Ovary (tissue), 10 donors: ENCODE measurements at places on chromosomes 5 and 9. TPM values are rescaled to one million over a fixed set of nuclear protein-coding genes. Genes with fewer than 3 reads are reported as not detected.

GRCh38 chr5:99033014-99033900, 104.5 kb upstream of the CHD1 start:
- peak overlapping the region; percentile 1 for H3K4me3 ChIP-seq
- no peak for DNase-seq
- H3K27ac ChIP-seq: peak overlapping the region; percentile 41

The WNK2 gene
- 4.4 TPM for total RNA-seq

DNA sequence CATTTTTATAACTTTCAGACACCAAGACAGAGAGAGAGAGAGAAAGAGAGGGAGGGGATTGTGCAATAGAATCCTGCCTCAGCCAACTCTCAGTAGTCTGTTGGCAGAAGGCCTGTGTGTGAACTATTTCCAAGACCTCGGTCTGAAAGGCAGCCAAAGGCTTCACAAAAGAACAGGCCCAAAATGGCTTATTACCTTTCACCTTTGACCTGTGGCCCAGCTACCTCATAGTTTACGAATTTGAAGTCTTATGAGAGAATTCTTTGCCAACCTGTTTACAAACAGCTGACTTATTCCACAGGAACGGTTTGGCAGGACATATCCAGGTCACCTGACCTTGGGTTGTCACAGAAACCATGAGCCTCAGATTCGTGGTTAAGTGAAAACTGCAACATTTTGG, 48.6 kb downstream of the NR2F1-AS1 start:
- peak; percentile 92 for DNase-seq
- H3K27ac ChIP-seq: peak overlapping the region; percentile 12
- no peaks in the 10 kb centered on the region for H3K36me3 ChIP-seq
- no peak overlapping the region for H3K4me3 ChIP-seq

DNA sequence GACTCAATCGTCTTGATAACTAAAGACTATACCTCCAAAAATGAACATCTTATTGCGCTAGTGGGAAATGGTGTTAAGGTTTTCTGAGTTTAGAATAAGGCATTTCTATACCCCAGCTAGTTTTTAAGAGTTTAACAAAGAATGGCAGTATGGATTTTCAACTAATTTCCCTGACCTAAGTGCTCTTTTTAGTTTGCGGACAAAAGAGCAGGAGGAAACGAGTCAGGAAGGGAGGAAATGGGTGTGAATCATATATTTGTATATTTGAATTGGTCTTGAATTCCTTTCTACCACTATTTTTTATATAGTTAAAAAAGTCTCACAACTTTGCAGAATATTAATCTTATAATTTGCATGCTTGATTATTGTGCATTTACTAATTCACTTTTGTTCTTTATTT, 516.3 kb upstream of the ZNF608 start:
- no peak overlapping the region for H3K27ac ChIP-seq
- DNase-seq: no peak
- no peaks in the 10 kb centered on the region for H3K36me3 ChIP-seq

The GLRA1 gene
- not detected for total RNA-seq

DNA sequence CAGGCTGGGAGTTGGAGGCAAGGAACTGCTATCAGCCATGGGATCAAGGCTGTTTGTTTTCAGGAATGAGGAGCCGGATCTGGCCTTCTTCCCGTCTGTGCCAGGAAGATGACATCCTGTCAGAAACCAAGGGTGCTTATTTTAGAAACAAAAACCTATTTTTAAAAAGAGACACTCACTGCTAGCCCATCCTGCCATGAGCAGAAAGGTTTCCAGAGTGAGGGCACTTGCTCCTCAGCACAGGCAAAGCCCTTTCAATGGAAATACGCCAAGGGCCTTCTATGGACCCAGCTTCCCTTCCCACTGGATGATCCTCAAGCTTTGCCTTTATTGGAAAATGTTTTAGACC, 132.6 kb upstream of the FSTL4 start:
- H3K4me3 ChIP-seq: no peak overlapping the region
- no peaks in the 10 kb centered on the region for H3K36me3 ChIP-seq
- H3K27ac ChIP-seq: no peak overlapping the region
- DNase-seq: no peak

DNA sequence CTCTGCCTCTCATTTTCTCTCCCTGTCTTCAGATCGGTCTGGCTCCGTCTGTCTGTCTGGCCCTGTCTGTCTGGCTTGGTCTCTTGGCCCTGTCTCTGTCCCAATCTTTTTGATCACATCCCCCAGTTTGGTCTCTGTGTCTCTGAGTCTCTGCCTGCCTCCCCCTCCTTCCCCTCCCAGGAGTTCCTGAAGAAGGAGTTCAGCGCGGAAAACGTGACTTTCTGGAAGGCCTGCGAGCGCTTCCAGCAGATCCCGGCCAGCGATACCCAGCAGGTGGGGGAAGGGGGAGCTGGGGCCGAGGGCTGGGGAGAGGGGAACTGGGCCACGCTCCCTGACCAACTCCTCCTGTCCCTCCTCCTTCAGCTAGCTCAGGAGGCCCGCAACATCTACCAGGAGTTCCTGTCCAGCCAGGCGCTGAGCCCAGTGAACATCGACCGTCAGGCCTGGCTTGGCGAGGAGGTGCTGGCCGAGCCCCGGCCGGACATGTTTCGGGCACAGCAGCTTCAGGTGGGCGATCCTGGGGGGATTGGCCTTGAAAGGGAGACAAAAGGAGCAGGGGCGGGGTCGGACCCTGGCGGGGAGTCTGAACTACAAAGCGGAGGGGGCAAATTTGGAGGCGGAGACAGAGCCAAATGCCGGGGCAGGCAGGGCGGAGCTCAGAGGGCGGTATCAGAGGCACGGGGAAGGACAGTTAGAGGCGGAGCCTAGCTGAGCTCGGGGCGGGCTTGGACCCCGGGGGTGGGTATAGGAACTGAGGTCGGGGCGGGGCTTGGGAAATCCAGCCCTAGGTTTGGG, 9.0 kb downstream of the RGS14 start:
- H3K36me3 ChIP-seq: no peaks in the 10 kb centered on the region
- H3K27ac ChIP-seq: peak overlapping the region; percentile 86
- peak; percentile 94 for DNase-seq
- peaks cover 12% of the 10 kb centered on the region for H3K4me1 ChIP-seq

The IGIP gene
- 17.2 TPM for total RNA-seq

DNA sequence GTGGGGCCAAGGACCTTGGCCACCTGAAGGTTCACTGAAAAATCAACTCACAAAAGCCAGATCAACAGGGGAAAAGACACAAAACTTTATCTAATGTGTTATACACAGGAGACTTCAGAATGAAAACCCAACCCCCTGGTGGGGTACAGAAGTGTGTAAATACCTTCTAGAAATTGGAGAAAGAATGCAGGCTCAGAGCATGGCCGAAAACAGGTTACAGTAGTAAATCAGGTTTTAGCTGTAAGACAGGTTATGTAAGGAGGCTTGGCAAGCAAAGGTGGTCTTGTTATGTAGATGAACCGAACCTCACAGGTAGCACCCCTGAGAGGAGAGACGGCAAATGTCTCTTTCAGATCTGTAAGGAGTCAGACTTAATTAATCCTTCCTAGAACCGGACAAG, 10.0 kb downstream of the CEMIP2 start:
- no peak overlapping the region for H3K27ac ChIP-seq
- DNase-seq: no peak
- H3K4me1 ChIP-seq: no peaks in the 10 kb centered on the region
- H3K27me3 ChIP-seq: no peaks in the 10 kb centered on the region
- no peak overlapping the region for H3K4me3 ChIP-seq

GRCh38 chr5:64201996-64202395, 36.4 kb downstream of the RNF180 start:
- no peak overlapping the region for H3K27ac ChIP-seq
- no peaks in the 10 kb centered on the region for H3K36me3 ChIP-seq
- DNase-seq: no peak
- H3K4me1 ChIP-seq: no peaks in the 10 kb centered on the region
- H3K4me3 ChIP-seq: no peak overlapping the region

- H3K27me3 ChIP-seq: no peaks in the 10 kb centered on the region
- no peaks in the 10 kb centered on the region for H3K4me1 ChIP-seq
- no peak for DNase-seq
- H3K36me3 ChIP-seq: no peaks in the 10 kb centered on the region
These were observed 1672.0 kb upstream of the CDH9 start for GRCh38 chr5:28710360-28710759.

The FBXL17 gene
- 17.7 TPM for total RNA-seq

DNA sequence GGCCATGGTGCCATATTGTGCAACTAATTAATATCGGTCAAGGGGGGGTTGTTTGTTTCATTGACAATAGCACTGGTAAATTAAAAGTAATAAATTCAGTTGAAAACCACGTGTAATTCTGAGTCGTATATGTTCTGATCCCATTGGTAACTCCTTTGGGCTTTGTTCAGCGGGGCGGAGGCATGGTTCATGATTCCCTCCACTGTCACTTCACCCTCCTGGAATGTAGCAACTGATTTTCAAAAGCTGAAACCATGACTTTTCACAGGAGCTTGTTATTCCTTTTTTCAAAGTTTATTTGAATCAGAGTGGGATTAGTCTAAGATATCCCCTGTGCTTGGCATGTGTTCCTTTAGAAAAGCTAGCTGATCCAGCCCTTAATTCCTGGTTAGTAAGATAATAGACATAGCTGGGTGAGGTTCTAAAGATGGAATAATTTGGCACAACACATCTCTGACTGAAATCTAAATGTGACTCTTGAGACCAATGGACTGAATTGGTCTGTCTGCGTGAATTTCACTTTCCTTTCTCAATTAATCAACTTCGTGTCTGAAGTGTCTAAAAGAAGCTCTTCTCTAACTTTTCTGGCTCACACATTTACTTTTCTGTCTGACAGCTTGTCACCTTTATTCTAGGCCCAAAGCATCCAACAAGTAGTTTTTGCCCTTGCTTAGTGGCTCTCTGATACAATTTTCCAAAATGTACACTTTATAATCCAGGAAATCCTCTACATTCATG, 185.7 kb upstream of the VCAN start:
- H3K36me3 ChIP-seq: no peaks in the 10 kb centered on the region
- no peak for DNase-seq
- H3K4me1 ChIP-seq: no peaks in the 10 kb centered on the region
- no peak overlapping the region for H3K27ac ChIP-seq

DNA sequence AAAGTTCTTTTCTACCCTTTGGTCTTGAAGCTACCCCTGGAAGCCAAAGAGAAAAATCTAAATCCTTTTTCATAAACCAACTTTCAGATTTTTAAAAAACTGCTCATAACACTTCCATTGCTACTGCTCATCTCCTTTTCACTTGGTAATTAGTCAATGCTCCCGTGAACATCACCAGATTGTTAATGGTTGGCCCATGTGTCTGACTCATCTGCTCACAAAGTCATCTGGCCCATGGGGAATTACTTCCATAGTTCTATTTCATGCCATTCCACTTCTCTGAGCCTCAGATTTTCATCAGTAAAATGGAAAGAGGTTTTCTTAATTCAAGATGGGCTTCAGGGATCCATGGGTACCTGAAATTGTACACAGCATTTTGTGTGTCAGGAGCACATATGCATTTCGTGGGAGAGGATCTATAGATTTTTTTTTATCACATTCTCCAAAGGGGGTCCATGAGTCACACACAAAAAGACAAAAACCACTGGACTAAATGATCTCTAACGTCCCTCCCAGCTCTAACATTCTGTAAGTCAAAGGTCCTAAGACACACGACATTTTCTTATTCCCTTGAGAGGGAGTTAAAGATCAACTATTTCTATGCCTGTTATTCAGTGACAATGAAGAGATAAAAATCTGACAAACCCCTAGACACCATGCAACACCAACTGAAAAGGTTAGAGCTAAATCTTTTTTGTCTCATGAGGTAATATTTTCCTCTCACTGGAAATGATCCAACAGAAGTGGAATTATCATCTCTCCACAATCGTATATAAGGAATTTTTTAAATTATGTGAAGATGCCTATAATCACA, 75.4 kb downstream of the TEX10 start:
- no peaks in the 10 kb centered on the region for H3K4me1 ChIP-seq
- H3K4me3 ChIP-seq: no peak overlapping the region
- H3K27me3 ChIP-seq: no peaks in the 10 kb centered on the region
- no peaks in the 10 kb centered on the region for H3K36me3 ChIP-seq

DNA sequence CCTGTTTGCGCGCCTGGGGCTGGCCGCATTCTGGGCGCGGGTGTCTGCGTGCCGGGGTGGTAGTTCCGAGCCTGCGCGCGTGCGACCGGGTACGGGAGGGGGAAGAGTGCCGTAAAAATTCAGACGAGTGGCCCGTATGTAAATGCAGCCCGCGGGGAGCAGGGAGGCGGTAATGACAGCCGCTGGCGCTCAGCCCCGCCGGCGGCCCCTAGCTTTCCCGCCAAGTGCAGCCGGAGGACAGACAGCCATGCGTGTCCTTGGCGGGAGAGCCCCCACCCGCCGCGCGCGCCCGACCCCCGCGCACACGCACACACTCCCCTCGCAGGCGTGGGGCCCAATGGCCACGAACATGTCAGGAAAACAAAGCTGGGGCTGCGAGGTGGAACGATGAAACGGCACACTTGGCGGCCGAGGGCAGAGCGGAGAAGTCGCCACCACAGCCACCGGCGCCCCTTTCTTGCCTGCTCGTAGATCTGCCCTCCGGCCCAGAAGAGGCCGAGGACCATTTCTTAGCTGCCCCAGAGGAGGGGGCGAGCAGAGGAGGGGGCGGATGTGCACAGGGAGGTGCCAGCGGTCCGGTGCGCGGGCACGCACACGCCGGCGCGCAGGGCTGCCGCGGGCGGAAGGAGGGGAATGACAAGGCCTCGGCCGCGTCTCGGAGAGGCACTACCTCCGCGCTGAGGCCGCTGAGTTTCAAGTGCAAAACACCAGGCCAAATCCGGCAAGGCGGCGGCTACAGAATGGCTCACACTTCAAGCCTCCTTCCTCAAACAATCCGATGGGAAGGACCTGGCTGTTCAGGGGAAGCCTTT, 208.4 kb downstream of the MEF2C start:
- DNase-seq: no peak
- peak overlapping the region; percentile 11 for H3K27ac ChIP-seq
- H3K4me3 ChIP-seq: peak overlapping the region; percentile 37
- peaks cover 2% of the 10 kb centered on the region for H3K4me1 ChIP-seq
- H3K36me3 ChIP-seq: no peaks in the 10 kb centered on the region

GRCh38 chr5:125685771-125686170, 737.4 kb upstream of the GRAMD2B start:
- H3K27ac ChIP-seq: no peak overlapping the region
- H3K27me3 ChIP-seq: peaks cover 2% of the 10 kb centered on the region
- H3K36me3 ChIP-seq: no peaks in the 10 kb centered on the region
- H3K4me3 ChIP-seq: no peak overlapping the region

DNA sequence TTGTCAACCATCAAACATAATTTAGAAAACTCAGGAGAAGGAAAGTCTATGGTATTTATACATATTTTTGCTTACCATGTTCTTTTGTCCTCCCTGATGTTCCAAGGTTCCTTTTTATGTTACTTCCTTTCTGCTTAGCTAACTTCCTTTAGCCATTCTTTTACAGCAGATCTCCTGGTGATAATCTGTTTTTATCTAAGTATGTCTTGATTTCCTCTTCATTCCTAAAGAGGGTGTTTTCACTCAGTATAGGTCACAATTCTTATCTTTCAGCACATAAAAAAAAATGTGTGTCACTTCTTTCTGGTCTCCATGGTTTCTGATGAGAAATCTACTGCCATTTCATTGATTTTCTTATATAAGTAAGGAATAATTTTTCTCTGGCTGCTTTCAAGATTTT, 384.4 kb upstream of the PDE4D start:
- H3K36me3 ChIP-seq: no peaks in the 10 kb centered on the region
- H3K4me3 ChIP-seq: no peak overlapping the region
- no peaks in the 10 kb centered on the region for H3K27me3 ChIP-seq
